AML-193 (cell line): ENCODE measurements at places on chromosomes 2 and 18.

DNA sequence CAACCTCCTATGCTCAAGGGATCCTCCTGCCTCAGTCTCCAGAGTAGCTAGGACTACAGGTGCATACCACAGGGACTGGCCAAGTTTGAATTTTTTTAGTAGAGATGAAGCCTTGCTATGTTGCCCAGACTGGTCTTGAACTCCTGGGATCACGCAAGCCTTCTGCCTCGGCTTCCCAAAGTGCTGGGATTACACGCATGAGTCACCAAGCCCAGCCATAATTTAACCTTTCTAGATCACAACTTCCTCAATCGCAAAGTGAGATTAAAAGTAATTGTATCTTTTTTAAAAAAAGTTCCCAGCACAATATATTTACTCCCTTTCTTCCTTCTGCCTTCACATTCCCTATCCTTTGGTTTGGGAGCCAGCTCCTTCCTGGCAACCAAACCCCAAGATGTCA is 5.8 kb upstream of the PPP1CB start:
- no peak for DNase-seq

GRCh38 chr2:71494523-71495155 is 41.3 kb downstream of the DYSF start:
- DNase-seq = no peak

- DNase-seq = no peak
Observed at GRCh38 chr2:218583983-218584850, 15.6 kb downstream of the CNOT9 start.

DNA sequence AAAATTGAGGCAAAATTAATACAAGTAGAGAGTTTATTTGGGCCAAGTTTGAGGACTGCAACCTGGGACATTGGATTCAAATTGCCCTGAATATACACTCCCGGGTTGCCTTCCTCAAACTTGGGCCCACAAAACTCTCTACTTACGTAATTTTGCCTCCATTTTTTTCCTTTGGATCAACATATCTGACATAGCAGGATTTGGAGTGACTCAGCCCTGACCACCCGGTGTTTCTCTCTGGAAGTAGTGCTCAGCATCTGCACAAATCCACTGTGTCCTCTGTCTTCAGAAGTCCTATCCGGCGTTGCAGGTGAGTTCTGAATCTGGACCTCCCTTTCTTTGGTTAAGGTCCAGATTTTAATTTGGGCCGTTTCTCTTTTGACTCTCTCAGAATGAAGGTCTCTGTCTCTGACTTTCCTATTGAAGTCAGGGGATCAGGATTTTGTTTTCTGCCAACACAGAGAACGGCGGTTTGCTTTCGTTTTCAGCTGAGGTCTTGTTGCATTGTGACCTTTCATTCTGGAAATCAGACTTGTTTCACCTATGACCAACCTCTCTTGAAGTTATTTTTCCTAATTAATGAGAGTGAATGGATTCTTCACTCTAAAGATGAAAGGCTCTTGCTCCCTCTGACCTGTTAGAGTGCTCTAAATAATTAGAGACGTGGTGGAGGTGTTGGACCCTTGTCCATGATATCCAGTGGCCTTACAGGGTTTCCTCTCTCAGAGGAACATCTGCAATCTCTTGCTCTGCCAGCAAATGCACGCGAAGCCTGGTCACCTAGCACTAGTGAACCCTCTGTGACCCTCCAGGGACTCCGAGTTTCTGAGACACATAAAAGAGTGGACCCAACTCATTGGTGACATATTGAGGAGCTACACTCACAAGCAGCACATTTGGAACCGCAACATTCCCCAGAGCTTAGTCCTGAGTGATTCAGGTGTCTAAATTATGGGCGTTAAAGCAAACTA is 13.6 kb downstream of the TCF23 start:
- DNase-seq = no peak

- no peak for DNase-seq
Observed at GRCh38 chr2:131145040-131145439, 39.9 kb downstream of the PLEKHB2 start.

DNA sequence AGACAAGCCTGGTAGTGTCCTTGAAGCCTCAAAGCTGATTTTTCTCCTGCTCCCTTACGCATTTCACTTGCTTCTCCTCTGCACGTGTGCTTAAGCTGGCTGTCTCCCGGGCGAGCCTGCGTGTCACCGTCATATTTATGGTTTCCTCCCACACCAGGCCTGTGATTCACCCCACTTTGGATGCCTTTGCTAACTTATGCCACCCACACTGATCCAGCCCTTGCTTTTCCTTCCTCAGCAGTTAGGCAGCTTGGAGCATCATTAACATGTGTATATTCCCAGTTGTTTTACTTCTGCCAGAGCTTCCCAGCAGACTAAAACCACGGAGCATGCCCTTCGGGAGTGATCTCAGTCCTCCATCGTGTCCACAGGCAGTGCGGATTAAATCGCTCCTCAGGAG is 2.2 kb downstream of the ST3GAL5 start:
- no peak for DNase-seq

- peak; percentile 21 for DNase-seq
Observed at GRCh38 chr2:122191331-122191730, 435.9 kb downstream of the TSN start.

DNA sequence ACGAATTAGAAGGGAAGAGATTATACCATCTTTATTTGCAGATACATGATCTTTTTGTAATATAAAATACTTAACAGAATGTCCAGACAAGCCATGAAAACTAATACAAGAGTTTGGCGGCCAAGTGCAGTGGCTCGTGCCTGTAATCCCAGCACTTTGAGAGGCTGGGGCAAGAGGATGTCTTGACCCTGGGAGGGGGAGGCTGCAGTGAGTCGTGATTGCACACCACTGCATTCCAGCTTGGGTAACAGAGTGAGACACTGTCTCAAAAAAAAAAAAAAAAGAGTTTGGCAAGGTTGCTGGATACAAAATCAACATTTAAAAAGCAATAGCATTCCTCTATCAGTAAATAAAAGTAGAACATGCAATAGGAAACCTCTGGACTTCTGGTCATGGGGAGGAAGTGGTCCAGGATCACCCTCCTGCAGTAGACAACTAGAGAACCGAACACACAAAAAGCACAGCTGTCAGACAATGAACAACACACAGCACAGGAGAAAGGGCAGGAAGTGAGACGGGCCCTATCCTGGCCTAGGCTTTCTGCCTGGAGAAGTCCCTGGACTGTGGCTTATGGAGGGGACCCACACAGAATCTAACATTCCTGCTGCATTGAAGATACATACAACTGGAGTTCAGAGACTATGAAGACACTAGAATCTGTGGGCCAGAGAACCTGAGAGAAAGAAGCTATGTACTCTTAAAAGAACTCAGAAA is 118.9 kb upstream of the ARL4C start:
- no peak for DNase-seq

DNA sequence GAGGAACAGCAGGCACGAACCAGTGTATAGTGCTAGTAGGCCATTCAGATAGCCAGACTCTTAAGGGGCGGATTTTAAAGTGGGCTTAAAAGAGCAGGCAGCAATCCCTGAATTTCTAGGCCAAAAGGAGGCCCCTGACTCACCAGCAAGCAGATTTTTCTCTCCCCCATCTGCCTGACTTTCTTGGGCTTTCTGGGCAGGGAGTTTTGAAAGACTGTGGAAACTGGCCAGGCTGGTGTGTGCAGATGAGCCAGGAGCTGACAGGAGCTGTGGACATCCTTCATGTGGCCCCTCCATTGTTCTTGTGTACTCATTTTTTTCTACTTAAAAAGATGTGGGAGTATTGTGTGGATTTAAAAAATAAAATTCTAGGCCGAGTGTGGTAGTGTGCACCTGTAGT is 59.0 kb downstream of the GLI2 start:
- no peak for DNase-seq

DNA sequence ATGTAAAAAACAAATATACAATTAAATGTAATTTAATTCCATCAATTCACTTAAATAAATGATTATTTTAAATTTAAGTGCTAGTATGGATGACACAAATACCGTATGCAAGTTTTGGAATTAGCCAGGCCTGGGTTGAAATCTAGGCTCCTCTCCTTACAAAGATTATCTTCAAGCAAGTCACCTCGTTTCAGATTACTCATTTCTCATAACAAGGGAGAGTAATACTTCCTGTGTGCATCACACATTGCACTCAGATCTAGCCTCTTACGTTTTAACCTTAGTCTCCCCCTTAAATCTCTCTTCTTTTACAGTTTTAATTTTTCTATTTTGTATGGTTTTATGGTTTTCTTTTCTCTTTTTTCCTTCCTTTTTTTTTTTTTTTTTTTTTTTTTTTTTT is 1475.9 kb upstream of the NXPH2 start:
- DNase-seq = no peak

GRCh38 chr2:119216994-119217393 is 6.6 kb upstream of the STEAP3 start:
- DNase-seq = no peak

GRCh38 chr2:71615767-71616730 is 162.7 kb downstream of the DYSF start:
- DNase-seq = no peak

GRCh38 chr2:132470746-132471145 is 54.1 kb downstream of the GPR39 start:
- DNase-seq = no peak

DNA sequence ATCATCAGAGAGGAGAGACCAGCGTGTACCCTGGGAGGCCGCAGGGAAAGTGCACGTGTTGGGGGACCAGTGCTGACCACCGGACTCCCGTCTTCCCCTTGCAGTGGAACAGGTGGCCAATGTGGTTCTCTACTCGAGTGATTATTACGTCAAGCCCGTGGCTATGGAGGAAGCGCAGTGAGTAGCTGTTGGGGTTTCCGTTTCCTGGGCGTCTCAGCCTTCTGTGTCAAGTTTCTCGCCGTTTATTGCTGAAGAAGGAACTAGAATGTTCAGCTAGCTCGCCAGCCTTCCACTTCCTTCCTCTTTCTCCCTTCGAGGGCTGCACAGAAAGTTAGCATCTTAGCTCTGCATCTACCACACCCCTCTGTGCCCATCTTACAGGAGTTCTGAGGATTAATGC is 22.8 kb upstream of the DGKD start:
- DNase-seq = peak; percentile 100

DNA sequence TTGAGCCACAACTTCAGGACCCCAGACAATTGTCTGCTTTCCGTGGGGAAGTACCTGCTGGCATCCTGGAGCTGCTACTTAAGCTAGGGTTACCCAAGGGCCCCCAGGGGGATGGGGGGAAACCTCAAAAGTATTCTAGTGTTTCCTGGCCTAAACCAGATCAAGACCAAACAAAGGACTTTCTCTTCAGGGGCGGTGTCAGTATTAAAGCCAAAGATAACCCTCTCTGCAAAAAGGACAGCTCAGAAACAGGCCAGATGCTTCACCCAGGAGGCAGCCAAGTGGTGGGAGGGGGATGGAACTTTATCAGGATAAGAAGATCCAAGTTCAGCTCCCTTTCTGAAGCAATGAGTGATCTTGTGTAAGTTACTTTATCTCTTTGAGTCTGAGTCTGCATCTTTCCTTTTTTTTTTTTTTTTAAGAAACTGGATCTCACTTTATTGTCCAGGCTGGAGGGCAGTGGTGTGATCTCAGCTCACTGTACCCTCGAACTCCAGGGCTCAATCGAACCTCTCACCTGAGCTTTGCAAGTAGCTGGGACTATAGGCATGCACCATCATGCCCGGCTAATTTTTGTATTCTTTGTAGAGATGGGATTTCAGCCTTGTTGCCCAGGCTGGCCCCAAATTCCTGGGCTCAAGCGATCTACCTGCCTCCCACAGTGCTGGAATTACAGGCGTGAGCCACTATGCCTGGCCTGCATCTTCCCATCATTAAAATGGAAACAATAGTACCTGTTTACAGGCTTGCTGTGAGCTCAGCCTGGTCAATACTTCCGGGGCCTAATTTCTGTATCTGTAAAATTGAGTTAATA is 151.8 kb upstream of the PTPRM start:
- DNase-seq = no peak

GRCh38 chr2:10620481-10620880 is 69.3 kb downstream of the NOL10 start:
- DNase-seq = no peak

DNA sequence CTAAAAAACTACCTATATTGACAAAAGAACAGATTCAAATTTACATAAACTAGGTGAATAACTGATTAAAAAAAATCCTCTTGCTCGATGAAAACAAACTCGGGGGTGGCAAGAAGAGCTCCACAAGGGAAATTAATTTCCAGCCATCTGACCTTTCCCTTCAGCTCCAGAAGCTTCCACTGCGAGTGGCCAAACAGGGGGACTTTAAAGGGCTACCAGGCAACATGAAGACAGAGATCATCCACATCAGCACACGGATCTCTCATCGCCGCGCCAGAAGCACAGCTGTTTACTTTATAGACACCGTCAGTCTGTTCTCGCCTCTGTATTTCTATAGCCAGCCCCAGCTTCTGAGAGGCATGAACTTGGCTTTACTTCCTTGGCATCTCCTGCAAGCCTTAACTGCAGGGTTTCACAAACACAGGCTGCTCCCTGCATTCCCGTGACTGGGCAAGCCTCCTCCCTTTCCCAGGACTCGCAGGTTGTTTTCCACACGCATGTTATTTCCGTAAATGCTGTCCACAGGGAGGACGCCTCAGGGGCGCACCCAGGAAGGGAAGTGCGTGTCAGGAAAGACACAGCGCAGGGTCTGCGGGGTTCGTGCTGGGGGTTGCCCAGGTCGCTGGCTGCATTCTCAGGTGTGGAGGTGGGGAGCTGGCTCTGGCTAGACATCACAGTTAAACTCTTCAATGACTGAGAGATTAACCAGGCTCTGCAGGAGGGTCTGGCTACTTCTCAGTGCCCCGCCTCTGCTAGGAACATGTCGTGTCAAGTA is 85.0 kb downstream of the USP40 start:
- no peak for DNase-seq

DNA sequence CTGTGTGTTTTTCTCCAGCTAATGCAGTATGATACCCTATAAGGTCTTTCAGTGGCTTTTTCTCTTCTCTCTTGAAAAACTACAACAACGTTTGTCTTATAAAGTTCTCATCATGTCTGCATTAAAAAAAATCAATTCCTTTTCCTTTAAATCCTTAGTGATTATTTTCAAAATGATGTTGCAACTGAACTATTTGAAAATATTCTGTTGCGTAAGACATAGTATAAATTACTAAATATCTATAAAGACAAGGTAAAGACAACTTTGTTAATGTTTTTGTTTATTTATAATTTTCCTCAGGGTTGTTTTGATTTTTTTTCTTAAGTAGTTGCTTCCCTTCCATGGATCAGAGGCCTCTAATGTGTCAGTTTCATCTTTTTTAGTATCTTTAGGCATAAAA is 21.2 kb downstream of the PARD3B start:
- DNase-seq = no peak

DNA sequence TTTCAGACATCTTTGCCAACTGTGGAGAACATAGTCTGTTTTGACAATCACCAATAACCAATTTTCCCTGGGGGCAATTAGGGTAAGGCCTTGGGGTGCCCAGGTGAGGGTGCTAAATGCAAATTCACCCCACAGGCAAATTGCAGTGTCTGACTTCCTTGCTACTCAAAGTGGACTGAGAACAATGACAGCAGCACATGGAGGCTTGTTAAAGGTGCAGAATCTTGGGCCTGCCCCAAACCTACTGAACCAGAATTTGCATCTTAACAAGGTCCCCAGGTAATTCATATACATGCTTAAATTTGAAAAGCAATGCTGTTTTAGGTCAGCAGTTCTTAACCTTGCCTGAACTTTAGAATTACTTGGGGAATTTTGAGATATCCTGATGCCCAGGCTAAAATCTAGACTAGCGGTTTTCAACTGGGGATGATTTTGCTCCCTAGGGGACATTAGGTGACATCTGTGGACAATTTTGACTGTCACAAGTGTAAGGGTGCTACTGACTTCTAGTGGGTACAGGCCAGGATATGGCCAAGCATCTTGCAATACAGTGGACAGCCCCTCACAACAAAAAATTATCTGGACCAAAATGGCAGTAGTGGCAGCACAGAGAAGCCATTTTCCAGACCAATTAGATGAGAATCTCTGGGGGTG is 80.2 kb upstream of the GCFC2 start:
- DNase-seq = no peak
